ENCODE measurements at places on chromosomes 4 and X. TPM values are rescaled to one million over a fixed set of nuclear protein-coding genes. Genes with fewer than 3 reads are reported as not detected.

ZNF674 gene
- polyA plus RNA-seq, result 0.71 TPM

GYG2 gene
- polyA plus RNA-seq, result 9.7 TPM

CHIC1 gene
- 4.5 TPM for polyA plus RNA-seq

RAI2 gene
- polyA plus RNA-seq, result 26.9 TPM

Data from adrenal gland (tissue), 19 donors.